ENCODE measurements at places on chromosomes 12 and 14. TPM values are rescaled to one million over a fixed set of nuclear protein-coding genes. Genes with fewer than 3 reads are reported as not detected.
A peak's percentile ranks its signal among the peaks of the same experiment; 100 is the strongest.

- ATAC-seq: no peak
Measured at GRCh38 chr12:20599757-20600156, 95.4 kb upstream of the SLCO1C1 start.

- no peak for ATAC-seq
Measured at GRCh38 chr12:49225576-49226166, 36.8 kb upstream of the TUBA1A start.

DNA sequence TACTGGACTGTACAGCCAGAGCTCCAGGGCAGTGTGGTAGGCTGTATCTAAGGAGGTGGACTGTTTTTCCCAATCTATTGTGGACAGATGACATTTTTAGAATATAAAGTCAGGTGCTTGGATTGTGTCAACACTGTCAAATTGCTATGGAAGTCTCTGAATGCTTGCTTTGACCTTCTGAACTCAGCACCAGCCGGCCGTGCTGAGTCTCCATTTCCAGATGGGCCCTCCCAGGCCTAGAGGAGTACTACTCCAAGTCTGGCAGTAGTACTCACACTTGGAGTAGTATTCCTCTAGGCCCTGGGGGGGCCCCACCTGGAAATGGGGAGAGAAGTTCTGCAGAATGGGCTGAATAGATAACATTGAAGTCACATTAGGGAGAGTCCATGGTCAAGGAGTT lies 16.2 kb upstream of the KCNK13 start:
- no peak for ATAC-seq

GRCh38 chr14:98226411-98226810 lies 1045.6 kb downstream of the BCL11B start:
- ATAC-seq: no peak

DNA sequence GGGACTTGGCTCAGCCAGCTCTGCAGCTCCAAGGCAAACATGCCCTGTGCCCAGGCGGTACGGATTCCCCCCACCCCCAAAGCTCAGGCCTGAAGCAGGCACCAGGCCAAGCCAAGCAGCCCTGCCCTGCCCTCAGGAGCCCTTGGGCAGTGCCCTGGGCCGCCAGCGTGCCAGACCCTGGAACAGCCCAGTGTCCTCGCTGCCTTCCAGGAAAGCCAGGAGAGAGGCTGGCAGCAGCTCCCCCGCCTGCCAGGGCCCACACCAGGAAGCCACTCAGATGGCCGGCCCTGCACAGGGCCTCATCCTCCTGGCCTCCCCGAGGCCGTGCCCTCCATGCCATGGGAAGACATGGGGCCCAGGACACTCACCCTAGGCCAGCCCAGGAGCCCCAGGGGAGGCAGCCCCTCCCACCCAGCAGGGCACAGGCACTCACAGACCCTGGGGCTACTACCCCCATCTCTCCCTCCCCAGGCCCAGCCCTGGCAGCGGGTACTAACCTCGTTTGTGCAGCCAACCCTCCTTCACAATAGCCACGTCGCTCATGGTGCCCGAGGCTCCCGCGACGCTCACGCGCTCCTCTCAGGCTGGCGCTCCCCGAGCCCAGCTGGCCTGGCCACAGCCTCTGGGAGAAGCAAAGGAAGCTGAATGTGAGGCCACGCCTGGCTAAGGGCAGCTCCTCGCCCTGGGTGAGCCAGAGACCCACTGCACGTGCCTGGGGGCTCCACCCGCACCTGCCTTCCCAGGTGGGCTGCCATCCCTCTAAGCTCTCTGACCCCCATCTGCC lies 3.3 kb downstream of the AKT1 start:
- no peak for ATAC-seq

GRCh38 chr12:120109570-120110267 lies 6.8 kb downstream of the RAB35 start:
- no peak for ATAC-seq

GRCh38 chr14:85313560-85314207 lies 216.3 kb upstream of the FLRT2 start:
- ATAC-seq: no peak

- ATAC-seq: peak; percentile 70
Measured at GRCh38 chr12:122790393-122791075, 16.2 kb downstream of the CCDC62 start.

The GNB3 gene
- 4.6 TPM for total RNA-seq

The SLC11A2 gene
- total RNA-seq: 20.6 TPM

The PDZRN4 gene
- 1.6 TPM for total RNA-seq
